ENCODE measurements at places on chromosomes 4 and X.

GRCh38 chr4:128521156-128521555 is 233.5 kb upstream of the PGRMC2 start:
- DNase-seq: no peak

DNA sequence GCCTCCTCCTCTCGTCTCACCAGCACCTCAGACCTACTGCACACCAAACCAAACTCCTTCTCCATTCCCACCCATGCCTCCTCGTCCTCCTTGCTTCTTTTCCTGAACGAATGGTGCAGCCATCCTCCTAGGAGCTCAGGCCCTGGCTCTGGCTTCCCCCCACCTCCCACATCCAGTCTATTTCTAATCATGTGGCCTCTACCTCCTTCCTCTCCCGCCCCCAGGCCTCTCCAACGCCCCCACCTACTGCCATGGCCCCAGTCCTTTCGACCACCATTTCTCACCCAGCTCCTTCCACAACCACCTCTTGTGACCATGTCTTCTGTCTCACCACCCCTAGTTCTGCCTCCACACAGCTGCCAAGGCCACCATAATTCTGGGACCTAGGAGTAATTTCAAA is 127.1 kb downstream of the PJA1 start:
- DNase-seq: no peak

- DNase-seq: no peak
Measured at GRCh38 chrX:117969328-117969727, 147.3 kb downstream of the KLHL13 start.

DNA sequence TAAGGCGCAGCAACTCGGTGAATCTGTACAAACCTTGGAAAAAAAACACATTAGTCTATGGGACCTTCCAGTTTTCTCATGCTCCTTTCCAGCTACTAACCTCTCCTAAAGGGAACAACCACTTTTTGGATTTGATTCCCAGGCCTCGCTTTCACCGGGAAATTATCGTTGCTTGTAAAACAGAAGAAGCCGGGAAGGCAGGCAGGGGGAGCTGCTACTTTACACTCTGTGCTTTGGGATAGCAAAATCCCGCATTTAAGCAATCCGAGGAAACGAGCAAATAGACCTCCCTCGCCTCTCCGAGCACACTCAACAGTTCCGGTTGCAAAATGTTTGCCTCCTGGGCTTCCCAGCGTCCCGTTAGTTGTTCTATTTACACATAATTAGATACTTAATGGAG is 1.2 kb downstream of the CD38 start:
- DNase-seq: peak; percentile 47

DNA sequence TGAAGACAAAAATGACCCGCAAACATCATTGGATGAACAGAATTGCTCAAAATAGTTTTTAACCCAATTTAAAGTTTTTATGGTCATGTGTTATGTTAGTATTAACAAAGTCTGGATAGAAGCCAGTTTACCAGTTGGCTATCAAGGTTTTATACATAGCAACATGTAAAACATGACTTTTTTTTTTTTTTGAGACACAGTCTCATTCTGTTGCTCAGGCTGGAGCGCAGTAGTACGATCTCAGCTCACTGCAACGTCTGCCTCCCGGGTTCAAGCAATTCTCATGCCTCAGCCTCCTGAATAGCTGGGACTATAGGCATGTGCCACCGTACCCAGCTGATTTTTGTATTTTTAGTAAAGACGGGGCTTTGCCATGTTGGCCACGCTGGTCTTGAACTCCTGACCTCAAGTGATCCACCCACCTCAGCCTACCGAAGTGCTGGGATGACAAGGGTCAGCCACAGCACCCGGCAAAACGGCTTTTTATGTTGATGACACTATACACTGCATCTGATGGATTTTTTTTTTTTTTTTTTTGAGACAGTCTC is 3.4 kb downstream of the SAT1 start:
- DNase-seq: no peak

GRCh38 chr4:178453057-178453456 is 1010.8 kb upstream of the AGA start:
- no peak for DNase-seq

- no peak for DNase-seq
Measured at GRCh38 chr4:152536545-152537182, 772 bp upstream of the FBXW7 start.

- DNase-seq: no peak
Measured at GRCh38 chr4:108031427-108032083, 41.9 kb downstream of the HADH start.

- no peak for DNase-seq
Measured at GRCh38 chrX:85244450-85245211, 840 bp downstream of the ZNF711 start.

DNA sequence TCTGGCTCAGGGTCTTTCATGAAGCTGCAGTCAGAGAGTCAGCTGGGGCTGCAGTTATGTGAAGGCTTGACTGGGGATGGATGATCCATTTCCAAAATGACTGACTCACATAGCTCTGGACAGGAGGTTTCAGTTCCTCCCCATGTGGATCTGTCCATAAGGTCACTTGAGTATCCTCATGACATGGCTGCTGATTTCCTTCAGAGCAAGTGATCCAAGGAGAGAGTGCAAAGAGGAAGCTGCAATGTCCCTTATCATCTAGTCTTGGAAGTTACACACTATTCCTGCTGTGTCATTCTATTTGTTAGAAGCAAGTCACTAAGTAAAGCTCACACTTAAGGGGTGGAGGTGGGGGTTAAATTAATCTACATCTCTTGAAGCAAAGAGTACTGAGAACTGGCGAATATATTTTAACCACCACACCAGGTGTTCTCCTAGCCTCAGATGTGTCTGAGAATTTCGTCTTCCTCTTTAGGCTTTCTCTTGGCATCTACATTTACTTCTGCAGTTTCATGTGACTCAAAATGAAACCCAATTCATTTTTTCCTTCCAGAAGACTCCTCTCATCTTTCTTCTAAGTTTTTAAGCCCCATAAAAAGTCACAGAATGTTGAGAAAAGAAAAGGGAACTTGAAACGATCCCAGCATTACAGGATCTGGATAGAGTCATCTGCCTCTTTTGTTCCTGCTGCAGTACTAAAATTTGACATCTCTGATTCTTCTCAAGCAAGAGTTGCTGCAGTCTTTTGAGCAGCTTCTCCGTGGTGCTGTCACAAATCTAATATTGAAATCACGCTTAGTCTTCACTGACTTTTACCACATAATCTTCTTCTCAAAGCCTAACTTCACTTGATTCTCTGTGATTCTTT is 3.8 kb upstream of the GRPR start:
- no peak for DNase-seq

DNA sequence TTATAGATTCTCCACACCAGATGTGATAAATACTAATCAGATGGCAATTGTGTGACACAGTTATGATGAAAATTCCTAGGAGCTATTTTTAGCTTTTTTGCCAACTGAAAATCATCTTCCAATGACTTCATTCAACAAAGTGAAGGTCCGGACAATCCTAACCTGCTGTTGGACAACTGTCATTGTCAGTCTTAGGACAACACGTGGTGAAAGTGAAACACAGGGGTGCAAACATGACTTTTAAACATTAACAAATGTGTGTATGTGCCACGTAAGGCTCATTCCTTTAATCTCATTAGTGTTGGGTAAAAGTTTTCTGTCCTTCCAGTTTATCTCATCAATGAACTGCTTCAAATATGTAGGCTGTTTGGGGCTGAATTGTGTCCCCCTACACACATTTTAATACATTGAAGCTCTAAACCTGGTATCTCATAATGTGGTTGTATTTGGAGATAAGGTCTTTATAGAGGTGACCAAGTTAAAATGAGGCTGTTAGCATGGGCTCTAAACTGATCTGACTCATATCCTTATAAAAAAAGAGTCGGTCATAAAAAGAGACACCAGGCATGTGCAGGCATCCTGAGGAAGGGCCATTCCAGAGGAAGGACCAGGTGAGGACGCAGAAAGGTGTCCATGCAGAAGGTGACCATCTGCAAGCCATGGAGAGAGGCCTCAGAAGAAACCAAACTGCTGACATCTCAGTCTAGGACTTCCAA is 41.2 kb upstream of the SMAD1 start:
- no peak for DNase-seq

DNA sequence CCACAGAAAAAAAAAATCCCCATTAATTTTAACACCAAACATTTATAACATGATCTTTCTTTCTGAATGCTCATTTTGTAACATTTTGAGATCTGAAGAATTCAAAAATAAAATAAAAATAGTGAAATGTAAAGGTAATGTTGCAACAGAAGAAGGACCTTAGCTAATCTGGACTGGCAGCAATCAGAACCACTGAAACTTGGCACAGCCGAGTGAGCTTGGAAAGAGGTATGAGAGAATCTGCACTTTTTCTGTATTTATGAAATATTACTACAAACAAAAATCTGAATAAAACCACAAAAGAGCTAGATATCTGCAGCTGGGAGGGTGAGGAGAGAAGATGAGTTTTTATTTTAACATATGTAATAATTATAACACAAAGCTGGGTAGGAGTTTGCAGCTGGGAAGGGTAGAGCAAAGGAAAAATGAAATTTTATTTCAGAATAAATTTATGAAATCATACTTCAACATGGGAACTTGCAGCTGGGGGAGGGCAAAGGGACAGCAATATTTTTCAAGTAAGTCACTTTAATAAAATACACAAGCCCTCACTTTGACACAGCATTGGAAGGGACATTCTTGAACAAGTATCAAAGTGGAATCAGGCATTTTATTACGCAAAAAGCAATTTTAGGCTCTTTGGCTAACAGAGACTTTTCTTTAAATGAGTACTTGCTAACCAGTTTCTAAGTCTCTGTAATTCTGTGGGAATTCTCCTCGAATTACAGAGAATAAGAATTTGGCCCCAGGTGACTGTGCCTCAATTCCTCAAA is 26.7 kb downstream of the DKK2 start:
- DNase-seq: no peak

- DNase-seq: no peak
Measured at GRCh38 chr4:23877758-23878229, 12.1 kb downstream of the PPARGC1A start.

GRCh38 chrX:21503593-21503992 is 129.4 kb downstream of the CNKSR2 start:
- no peak for DNase-seq

- no peak for DNase-seq
Measured at GRCh38 chr4:2048831-2049230, 10.3 kb upstream of the NAT8L start.

DNA sequence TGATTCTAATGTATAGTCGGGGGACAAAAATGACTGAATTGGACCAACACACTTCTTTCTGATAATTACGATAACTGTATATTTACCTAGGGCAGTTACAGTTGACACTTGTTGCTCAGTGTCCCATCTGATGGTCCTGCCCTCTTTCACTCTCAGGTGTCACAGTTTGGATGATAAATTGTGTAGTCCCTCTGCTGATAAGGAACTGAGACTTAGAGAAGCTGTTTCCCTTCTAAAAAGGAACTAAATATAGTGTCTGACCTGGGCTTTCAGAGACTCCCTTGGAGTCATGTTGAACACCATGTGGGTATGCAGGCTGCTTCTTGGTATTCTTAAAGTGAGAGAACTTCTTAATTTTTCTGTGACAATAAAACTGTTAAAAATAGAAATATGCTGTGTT is 23.7 kb upstream of the PNPLA4 start:
- no peak for DNase-seq

DNA sequence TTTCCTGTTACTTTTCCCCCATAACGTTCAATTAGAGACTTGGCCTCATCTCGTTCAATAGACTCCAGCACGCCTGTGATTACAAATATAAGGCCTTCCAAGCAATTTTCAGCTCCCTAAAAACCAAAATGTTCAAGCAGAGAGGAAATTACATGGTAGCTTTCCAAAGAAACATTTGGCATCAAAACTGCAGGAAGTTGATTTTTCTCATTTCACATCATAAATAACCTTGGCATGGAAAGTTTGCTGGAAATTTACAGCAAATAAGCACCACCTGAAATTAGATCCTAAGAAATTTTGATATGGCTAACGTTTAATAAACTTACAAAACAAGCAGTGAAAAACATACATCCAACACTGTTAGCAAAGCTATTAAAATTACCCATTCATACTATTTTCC is 53.3 kb downstream of the RFC1 start:
- DNase-seq: no peak

Data from SK-N-MC (cell line).